ENCODE measurements at places on chromosomes 12 and 14.

- DNase-seq, result peak; percentile 10
Measured at GRCh38 chr12:48861111-48861510, 4.6 kb downstream of the RND1 start.

DNA sequence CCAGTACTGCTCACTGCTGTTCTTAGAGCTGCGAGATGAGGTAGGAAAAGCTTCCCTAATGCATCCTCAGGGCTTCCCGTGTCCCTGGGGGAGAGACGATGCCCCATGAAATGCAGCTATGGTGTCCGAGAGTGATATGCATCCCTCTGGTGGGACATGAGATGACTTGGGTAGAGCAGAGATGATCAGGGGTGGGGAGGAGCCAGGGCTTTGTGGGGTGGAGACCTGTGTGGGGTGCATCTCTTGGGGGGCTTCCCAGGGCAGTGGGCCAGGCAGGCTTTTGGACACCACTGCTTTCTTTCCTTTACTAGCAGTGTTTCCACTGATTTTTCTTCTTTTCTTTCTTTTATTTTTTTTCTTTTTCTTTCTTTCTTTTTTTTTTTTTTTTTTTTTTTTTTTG lies 147.3 kb downstream of the ADGRD1 start:
- no peak for DNase-seq

DNA sequence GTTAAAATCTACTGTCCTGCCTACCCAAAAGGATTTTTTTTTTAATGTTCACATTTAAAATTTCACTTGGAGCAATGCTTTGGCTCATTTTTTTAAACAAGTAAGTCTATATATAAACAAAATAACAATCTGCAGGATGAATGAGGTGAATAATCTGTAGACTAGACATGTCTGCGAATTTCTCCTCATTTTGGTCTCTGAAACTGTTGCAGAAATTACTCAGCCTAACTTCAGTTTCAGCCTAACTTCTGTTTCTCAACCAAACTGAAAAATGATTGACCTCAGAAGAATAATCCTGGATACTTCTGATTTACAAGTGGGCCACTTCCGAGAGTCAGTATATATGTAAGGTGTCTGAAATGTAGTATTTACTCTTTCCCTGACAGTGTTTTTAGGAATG lies 39.8 kb upstream of the NPAS3 start:
- no peak for DNase-seq

GRCh38 chr12:42490261-42490842 lies 99.2 kb downstream of the PRICKLE1 start:
- no peak for DNase-seq

- DNase-seq, result peak; percentile 42
Measured at GRCh38 chr12:4269279-4269991, 4.1 kb upstream of the CCND2 start.

- peak; percentile 55 for DNase-seq
Measured at GRCh38 chr14:20873370-20874177, 17.6 kb upstream of the RNASE3 start.

- DNase-seq, result no peak
Measured at GRCh38 chr12:93191423-93191822, 186.3 kb upstream of the NUDT4 start.

DNA sequence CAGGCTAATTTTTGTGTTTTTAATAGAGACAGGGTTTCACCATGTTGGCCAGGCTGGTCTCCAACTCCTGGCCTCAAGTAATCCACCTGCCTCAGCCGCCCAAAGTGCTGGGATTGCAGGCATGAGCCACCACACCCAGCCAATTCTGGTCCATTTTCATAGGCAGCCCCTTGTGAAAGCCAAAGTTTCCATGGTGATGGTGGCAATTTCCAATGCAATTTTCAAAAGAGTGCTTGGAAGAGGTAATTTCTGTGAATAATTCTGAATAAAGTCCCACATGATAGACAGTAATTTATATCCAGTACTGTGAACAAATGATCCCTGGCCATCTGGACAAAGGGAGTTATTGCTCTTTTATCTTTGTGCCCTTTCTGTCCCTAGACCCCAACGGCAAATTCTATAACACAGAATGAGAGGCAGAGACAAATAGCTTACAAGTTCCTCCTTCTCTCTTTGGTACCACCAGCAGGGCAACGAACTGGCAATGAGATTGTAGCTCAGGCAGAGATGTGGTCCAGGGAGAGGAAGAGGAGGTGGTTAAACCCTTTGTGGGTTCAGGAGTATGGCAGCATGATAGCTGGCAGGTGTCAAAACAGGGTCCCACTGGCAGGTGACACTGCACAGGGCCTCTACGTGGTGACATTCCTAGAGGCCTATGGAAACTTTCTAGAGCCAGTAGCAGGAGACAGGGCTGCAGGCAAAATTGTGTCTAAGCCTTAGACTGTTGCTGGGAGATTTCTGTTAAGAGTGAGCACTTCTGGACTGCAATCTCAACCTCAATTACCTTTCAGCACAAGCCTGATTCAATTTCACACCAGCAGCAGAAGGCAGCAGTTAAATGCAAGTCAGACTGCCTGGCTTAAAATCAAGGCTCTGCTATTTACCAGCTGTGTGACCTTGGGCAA lies 46.5 kb downstream of the NT5DC3 start:
- DNase-seq, result no peak

GRCh38 chr12:48910196-48910595 lies 15.1 kb downstream of the FKBP11 start:
- peak; percentile 33 for DNase-seq

GRCh38 chr12:40105265-40105514 lies 691 bp downstream of the SLC2A13 start:
- peak; percentile 11 for DNase-seq

- peak; percentile 60 for DNase-seq
Measured at GRCh38 chr12:75291014-75291413, 39.1 kb downstream of the CAPS2 start.

DNA sequence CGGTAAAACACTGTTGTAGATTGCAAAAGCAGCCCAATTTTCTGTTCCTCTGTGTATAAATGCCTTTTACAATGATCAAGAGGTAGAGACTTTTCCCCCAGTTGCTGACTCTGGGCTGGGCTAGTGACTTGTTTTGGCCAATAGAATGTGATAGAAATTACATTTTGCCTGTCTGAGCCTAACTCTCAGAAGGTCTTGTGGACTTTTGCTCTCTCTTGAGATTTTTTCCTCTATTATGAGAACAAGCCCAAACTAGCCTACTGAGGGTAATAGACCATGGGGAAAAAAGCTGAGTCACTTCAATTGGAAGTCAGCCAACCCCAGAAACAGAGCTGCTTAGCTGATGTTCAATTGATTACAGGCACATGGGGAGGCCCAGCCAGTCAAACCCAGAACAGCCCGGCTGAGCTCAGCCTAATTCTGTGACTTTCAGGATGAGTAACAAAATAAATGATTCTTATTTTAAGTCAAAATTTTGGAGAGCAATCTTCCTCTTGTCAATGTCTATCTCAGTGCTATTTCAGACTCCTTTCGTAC lies 61.4 kb downstream of the MYF5 start:
- DNase-seq, result peak; percentile 67

- no peak for DNase-seq
Measured at GRCh38 chr12:105822131-105823105, 316.3 kb downstream of the NUAK1 start.

GRCh38 chr14:93073358-93073707 lies 42.4 kb downstream of the ITPK1 start:
- no peak for DNase-seq

DNA sequence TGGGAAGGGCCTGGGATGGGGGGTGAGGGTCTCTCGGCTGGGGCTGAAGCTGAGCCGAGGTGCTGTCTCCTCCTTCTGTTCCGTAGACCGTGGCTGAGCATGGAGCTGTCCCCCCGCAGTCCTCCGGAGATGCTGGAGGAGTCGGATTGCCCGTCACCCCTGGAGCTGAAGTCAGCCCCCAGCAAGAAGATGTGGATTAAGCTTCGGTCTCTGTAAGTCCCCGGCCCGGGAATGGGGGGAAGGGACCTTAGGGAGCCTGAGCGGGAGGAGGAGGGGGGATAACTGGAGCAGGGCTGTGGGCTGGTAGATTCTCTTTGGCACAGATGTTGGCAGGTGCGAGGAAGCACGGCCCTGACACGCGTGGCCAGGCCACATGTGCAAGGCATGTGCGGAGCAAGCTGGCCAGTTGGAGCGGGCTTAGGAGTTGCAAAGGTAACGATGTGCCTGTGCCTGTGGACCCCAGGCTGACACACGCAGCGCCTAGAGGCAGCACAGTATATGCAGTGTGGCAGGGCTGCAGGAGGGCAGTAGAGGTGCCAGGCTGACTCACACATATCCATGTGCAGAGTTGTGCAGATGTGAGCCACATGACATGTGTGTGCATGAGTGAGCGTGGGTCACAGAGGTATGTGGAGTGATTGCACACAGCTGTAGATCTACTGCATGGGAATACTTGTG lies 512 bp downstream of the PDE1B start:
- peak; percentile 7 for DNase-seq

DNA sequence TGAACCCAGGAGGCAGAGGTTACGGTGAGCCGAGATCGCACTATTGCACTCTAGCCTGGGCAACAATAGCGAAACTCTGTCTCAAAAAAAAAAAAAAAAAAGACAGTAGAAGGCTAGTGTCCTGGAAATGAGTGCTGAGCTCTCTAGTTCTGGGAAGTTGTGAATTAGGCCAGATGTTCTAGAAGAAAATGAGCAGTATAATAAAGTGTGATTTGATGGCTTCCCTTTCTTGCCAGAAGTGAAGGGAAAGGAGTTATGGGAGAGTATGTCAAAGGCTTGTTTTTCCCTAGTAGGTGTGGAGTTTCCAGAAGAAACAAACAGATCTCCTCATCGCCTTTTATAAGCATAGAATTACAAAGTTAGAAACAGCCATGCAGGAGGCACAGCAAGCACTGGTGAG lies 20.5 kb downstream of the RNF212B start:
- no peak for DNase-seq

- peak; percentile 44 for DNase-seq
Measured at GRCh38 chr12:113174461-113175384, 10.6 kb downstream of the DDX54 start.

GRCh38 chr12:113252494-113252893 lies 31.2 kb downstream of the TPCN1 start:
- no peak for DNase-seq

DNA sequence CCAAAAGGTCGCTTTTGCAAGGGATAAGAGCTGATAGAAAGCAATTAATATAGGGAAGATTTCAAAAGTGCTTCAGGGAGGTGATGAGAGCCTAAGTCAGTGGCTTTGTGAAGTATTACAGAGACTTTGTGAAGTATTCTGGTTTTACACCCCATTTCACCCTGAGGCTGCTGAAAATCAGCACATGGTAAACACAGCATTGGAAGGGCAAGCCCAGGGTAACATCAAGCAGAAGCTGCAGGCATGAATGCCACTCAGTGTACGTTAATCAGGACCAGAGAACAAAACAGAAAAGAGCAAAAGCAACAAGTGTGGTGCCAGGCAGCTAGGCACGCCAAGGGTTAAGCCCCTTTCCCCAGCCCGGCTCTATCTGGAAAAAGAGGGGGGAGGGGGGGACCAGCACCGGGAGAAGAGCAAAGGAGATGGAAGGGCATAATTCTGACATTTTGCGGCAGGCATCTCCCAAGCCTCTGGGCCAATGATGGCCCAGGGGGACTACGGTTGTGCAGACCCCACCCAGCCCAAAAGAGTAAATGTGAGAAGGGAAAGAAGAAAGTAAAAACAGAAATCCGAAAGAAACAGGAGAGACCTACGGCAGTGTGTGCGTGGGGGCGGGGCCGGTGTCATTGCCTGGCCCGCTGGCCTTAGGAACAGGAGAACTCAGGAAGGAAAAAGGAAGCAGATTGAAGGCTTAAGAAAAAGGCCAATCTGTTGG lies 58.9 kb downstream of the DHRS2 start:
- DNase-seq, result peak; percentile 1

DNA sequence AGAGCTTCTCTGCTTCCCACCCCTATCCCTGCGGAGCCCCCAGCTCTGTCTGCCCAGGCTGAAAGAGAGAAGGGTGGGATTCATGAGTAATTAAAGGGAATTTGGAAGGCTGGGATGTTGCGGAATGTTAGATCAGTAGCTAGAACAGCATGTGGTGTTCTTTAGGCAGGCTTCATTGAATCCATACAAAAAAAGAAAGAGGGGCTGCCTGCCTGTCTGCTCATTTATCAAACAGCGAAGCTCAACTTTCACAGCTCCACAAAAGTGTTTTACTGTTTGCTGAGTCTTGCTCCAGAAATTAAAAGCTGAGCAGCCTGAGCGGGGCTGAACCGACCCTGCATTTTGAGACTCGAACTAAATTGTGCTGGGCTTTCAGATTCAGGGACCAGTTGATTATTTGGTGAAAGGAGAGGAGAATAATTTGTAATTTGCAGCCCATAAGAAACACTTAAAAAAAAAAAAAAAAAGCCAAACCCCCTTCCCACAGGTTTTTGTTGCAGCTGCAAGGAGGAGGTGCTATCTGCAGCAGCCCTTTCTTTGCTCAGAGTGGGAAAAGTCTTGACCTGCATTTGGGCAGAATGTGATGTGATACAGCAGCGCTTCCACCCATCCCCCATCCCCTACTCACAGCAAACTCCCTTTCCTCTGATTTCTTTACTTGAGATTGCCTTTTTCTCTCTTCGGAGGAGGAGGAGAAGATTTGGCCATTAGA lies 89.7 kb downstream of the RFX4 start:
- DNase-seq, result no peak

DNA sequence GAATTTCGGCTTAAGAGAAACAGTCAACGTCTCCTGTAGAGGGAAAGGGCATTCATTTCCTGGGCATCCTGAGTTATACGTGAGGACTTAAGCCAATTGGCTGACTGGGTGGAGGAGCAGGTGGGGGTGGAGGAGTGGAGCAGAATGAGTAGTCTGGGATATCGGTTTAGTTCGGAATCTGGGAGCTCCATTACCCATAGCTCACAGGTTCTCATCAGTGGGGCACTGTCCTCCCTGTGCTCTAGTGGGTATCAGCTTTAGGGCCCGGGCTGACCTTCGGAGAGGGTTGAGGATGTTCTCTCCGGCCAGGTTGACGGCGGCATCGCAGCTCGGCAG lies 704 bp downstream of the SDR39U1 start:
- peak; percentile 55 for DNase-seq

DNA sequence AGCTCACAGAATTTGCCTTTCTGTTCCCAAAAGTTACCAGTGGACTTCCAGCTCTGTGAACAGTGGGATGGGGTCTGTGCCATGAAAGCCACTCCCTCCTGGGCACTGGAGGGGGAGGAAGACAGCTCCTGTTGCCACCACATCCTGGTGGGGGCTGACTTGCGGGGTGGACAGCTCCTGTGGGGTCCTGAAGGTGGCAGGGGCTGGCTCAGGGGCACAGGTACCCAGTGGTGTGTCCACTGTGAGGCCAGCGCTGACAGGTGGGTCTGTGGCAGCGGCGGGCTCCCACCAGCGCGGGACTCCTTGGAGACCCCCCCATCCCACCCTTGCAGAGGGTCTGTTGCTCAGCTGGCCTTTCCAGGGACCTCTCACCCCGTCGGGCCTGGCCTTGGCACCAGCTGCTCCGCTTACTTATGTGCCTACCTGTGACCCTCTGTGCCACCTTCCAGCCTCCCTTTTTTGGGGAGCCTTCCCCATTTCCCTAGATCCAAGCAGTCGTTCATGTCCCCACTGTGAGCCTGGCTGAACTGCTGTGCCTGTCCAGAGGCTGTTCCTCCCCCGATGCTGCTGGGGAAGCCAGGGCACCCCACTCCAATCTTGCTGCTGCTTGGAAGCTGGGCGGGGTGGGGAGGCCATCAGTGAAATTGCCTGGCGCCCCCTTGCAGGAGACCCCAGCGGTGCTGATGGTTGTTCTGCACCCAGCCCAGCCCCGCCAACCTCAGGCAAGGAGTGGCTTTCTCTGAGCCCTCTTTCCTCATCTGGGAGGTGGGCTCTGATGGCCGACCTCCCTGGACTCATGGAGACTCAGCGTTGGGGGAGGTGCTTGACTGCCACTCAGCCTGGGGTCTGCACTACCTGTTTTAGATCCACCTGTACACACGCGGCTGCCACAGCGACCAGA lies 2.2 kb downstream of the TEDC1 start:
- no peak for DNase-seq

- DNase-seq, result no peak
Measured at GRCh38 chr12:18246066-18246465, 15.3 kb upstream of the PIK3C2G start.

- DNase-seq, result no peak
Measured at GRCh38 chr12:116675339-116676107, 62.3 kb downstream of the SPRING1 start.

Data from amniotic epithelial cell (primary cell).